ENCODE measurements at places on chromosomes 4 and X.

- no peak overlapping the region for H3K4me3 ChIP-seq
- no peaks in the 10 kb centered on the region for H3K27me3 ChIP-seq
- no peak for DNase-seq
- no peaks in the 10 kb centered on the region for H3K4me1 ChIP-seq
- no peak overlapping the region for H3K27ac ChIP-seq
Observed at GRCh38 chrX:68699960-68700746, 52.7 kb downstream of the STARD8 start.

DNA sequence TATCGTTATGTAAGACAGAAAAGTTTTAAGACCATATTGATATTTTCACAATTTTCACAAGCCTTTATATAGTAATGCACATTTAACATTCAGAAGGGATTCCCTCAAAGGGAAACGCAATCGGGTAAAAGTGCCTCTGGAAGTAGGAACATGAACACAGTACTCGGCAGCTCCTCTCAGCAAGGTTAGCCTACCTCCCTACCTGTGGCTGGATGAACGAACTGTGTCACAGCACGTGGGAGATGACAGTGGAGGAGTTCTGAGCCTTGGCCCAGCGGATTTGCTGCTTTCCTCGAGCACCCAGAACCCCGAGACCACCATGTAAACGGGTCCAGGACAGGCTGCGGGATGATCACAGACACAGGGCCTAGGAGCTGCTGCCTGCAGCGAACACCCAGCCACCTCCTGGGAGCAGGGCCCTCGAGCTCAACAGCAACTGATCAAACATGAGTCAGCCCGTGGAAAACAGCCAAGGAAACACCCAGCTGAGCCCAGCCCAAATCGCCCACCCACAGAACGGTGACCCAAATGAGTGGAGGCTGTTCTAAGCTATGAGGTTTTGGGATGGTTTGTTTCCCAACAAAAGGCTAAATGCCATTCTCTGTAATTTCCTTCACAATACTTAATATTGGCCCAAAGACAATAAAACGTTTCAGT is 30.4 kb downstream of the FAT1 start:
- no peaks in the 10 kb centered on the region for H3K4me1 ChIP-seq
- H3K27ac ChIP-seq = no peak overlapping the region
- DNase-seq = no peak

GRCh38 chr4:106238820-106239420 is 77.1 kb downstream of the TBCK start:
- H3K27me3 ChIP-seq = no peaks in the 10 kb centered on the region
- no peak overlapping the region for H3K4me3 ChIP-seq
- DNase-seq = peak; percentile 2
- no peak overlapping the region for H3K27ac ChIP-seq
- H3K4me1 ChIP-seq = no peaks in the 10 kb centered on the region
- H3K36me3 ChIP-seq = peaks cover 12% of the 10 kb centered on the region

- no peak for DNase-seq
- no peaks in the 10 kb centered on the region for H3K36me3 ChIP-seq
- no peak overlapping the region for H3K4me3 ChIP-seq
- peaks cover 64% of the 10 kb centered on the region for H3K27me3 ChIP-seq
- no peaks in the 10 kb centered on the region for H3K4me1 ChIP-seq
Observed at GRCh38 chr4:7414046-7414445, 20.7 kb downstream of the PSAPL1 start.

DNA sequence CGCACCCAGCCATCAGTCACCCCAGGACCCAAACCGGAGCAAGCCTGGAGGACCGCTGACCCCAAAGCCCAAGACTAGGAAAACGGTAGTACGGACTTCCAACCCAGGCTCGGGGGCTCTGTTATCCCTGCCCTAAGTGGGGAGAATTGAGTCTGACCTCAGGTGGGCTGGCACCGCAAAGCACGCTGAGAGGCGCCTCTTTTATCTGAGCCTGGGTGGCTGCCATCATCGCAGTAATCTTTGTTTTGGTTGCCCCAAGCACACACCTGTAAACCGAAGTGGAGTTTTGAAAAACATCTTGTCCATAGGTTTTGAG is 894 bp upstream of the SH3RF1 start:
- peak overlapping the region; percentile 64 for H3K4me3 ChIP-seq
- no peak overlapping the region for H3K27ac ChIP-seq
- peaks cover 5% of the 10 kb centered on the region for H3K4me1 ChIP-seq

GRCh38 chrX:68550193-68550592 is 51.3 kb downstream of the YIPF6 start:
- peaks cover 3% of the 10 kb centered on the region for H3K36me3 ChIP-seq
- H3K4me3 ChIP-seq = no peak overlapping the region
- H3K27ac ChIP-seq = no peak overlapping the region
- no peaks in the 10 kb centered on the region for H3K4me1 ChIP-seq
- DNase-seq = no peak

DNA sequence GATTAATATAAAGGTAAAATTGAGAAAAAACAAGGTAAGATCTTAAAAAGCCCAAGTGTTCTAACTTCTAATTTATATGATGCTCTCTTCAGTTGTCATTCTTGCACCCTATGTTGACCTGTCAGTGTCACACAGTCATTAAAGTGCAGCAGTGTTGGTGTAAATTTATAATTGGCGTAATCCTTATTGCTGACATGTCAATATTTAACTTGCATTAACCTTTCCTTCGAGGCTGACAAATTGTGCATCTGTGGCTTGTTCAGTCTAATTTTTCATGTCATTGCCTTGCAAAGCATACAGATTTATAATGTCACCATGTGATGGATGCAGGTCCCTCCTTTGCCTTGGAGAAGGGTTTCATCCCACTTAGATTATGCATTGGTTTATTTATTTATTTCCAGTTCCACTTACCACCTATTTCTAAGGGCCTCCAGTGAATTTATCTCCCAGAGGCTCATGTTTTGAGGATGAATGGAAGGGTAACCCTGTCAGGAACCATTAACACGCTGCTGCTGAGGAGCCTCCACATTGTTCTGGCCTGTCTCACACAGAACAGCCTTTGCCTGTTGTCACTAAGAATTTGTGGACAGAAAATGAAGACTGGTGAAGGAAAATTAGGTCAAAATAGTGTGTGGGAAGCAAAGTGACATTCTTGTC is 1098.5 kb upstream of the LCORL start:
- no peak for DNase-seq
- H3K27ac ChIP-seq = no peak overlapping the region
- H3K4me1 ChIP-seq = no peaks in the 10 kb centered on the region
- H3K36me3 ChIP-seq = no peaks in the 10 kb centered on the region

DNA sequence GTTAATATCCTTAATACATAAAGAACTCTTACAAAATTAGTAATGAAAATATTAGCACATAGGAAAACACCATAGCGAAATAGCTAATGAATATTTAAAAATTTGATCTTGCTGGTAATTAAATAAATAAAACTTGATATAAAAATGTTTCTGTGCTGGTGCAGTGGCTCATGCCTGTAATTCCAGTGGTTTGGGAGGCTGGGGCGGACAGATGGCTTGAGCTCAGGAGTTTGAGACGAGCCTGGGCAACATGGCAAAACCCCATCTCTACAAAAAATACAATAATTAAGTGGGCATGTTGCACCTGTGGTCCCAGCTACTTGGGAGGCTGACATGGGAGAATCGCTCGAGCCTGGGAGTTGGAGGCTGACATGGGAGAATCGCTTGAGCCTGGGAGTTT is 7.6 kb downstream of the FAM199X start:
- peaks cover 21% of the 10 kb centered on the region for H3K36me3 ChIP-seq
- H3K27me3 ChIP-seq = no peaks in the 10 kb centered on the region
- H3K27ac ChIP-seq = no peak overlapping the region
- DNase-seq = no peak
- peaks cover 16% of the 10 kb centered on the region for H3K4me1 ChIP-seq

DNA sequence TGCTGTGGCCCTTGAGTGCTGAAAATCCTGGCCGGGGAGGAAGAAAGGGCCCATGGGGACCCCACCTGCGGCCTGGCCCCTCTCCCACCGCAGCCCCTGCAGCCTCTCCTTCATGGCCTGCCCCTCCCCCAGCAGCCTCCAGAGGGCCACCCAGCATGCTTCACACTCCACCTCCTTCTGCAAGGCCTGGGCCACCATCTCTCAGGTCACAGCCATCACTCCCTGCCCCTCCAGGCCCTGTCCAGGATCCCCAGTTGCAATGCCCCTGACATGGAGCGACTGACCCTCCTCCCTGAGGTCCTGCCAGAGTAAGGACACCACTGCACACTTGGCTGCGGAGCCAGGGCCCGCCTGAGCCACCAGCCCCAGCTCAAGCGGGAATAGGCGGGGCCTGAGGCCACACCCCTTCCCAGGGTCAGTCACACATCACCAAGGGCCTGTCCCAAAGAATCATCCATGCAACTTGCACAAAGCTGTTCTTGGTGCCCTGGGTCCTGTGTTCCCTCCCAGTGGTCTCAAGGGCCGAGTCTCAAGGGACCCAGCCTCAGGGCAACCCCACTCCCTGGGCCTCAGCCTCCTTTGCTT is 32.9 kb downstream of the CCNQ start:
- H3K27ac ChIP-seq = no peak overlapping the region
- H3K36me3 ChIP-seq = no peaks in the 10 kb centered on the region
- no peaks in the 10 kb centered on the region for H3K4me1 ChIP-seq
- no peak overlapping the region for H3K4me3 ChIP-seq

- H3K4me3 ChIP-seq = no peak overlapping the region
- H3K27ac ChIP-seq = no peak overlapping the region
- peak; percentile 3 for DNase-seq
- no peaks in the 10 kb centered on the region for H3K27me3 ChIP-seq
- H3K4me1 ChIP-seq = no peaks in the 10 kb centered on the region
Observed at GRCh38 chr4:102299354-102300107, 45.8 kb downstream of the SLC39A8 start.

- H3K36me3 ChIP-seq = no peaks in the 10 kb centered on the region
- no peaks in the 10 kb centered on the region for H3K4me1 ChIP-seq
- H3K27me3 ChIP-seq = no peaks in the 10 kb centered on the region
- no peak overlapping the region for H3K27ac ChIP-seq
- H3K4me3 ChIP-seq = no peak overlapping the region
Observed at GRCh38 chr4:41009411-41009810, 204.9 kb downstream of the APBB2 start.

- no peaks in the 10 kb centered on the region for H3K36me3 ChIP-seq
- no peaks in the 10 kb centered on the region for H3K4me1 ChIP-seq
- DNase-seq = no peak
Observed at GRCh38 chrX:141945426-141945825, 41.7 kb downstream of the MAGEC1 start.

DNA sequence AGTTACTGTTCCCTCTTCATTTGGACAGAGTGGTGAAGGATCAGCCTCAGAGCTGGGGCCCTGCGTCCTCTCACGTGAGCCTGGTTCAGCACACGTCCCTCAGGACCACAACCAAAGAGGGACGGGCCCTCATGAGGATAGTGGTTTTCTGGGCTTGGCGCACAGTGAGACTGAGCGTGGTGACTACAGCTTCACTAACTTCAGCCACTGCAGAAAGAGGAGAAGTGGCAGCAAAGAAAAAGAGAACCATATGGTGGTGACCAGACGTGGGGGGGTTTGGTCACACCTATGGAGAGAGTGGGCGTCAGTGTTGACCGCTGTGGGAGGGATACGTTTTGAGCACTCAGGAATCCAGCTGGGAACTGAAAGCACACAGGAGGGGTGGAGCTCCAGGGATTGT is 21.8 kb upstream of the TNIP3 start:
- H3K27ac ChIP-seq = no peak overlapping the region
- DNase-seq = no peak
- no peaks in the 10 kb centered on the region for H3K27me3 ChIP-seq
- peaks cover 39% of the 10 kb centered on the region for H3K4me1 ChIP-seq

GRCh38 chr4:183098723-183099536 is at the start of gene WWC2:
Gene WWC2, plus strand, starts transcription at chr4:183099257. Its CDS starts 235 bp downstream, at chr4:183099492.
- peak; percentile 23 for DNase-seq
- peaks cover 23% of the 10 kb centered on the region for H3K27me3 ChIP-seq
- no peaks in the 10 kb centered on the region for H3K4me1 ChIP-seq
- H3K4me3 ChIP-seq = peak within 1 kb of the TSS; percentile 71
- peak within 1 kb of the TSS; percentile 87 for H3K27ac ChIP-seq

- DNase-seq = no peak
- H3K27me3 ChIP-seq = no peaks in the 10 kb centered on the region
- H3K36me3 ChIP-seq = peaks cover 9% of the 10 kb centered on the region
- H3K27ac ChIP-seq = no peak overlapping the region
- H3K4me1 ChIP-seq = no peaks in the 10 kb centered on the region
Observed at GRCh38 chr4:86791126-86791525, 58.1 kb downstream of the SLC10A6 start.

DNA sequence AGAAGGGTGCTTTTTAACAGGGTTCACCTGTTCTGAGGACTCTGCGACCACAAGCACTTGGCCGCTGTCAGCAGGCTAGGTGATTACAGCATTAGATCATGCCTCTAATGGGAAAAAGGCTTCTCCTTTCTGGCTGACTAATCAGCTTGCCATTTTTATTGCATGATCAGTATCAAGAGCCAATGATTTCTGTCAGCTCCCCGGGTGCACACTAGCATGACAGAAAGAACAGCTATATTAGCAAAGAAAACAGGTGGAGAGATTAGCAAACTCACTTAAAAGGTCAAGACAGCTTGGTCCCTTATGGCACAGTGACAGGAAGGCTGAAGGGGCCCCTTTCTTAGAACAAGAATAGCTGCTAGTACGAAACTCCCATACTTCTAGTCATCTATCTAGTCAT is 170.0 kb downstream of the SMIM20 start:
- DNase-seq = no peak
- peaks cover 12% of the 10 kb centered on the region for H3K4me1 ChIP-seq
- no peak overlapping the region for H3K4me3 ChIP-seq
- no peaks in the 10 kb centered on the region for H3K36me3 ChIP-seq
- H3K27ac ChIP-seq = no peak overlapping the region

DNA sequence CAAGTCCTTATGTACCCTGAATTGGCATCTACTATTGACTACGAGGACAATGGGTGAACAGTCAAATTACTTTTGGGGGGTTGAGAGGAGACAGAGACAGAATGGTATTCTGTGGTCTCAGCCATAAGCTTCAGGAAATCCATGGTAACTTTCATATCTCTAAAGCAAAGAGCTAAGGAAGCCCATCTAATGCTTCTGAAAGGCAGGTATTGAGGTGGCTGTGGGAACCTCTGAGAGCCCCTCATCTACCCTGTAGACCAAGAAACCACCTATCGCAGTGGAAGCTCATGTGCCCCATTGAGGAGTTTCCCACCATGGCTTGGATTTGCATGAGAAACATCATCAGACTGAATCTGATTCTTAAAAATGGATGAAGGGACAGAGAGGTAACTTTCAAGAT is 23.1 kb upstream of the BMP2K start:
- no peaks in the 10 kb centered on the region for H3K36me3 ChIP-seq
- H3K27me3 ChIP-seq = peaks cover 15% of the 10 kb centered on the region
- H3K4me3 ChIP-seq = no peak overlapping the region
- no peak overlapping the region for H3K27ac ChIP-seq
- peaks cover 2% of the 10 kb centered on the region for H3K4me1 ChIP-seq

DNA sequence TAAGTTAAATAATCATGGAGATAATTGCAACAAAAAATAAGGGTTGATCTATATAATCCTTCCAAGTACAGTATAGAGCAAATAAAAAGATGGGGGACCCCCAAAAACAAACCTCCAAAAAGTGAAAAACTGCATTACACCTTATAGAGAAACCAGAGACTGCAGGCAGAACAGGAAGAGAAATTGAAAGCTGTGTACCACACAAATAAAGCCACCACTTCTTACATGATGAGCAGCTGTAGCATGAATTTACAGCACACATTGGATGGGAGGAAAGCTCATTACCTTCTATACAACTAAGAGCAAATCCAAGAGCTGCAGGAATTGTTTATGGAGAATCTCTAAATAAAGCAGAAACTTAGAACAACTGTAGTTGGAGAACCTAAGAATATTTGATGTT is 152.4 kb upstream of the PDE5A start:
- no peaks in the 10 kb centered on the region for H3K4me1 ChIP-seq
- no peak overlapping the region for H3K4me3 ChIP-seq
- no peaks in the 10 kb centered on the region for H3K27me3 ChIP-seq
- DNase-seq = no peak
- H3K27ac ChIP-seq = no peak overlapping the region

Measured in effector memory CD8-positive, alpha-beta T cell (primary cell).